NCI-H345 (cell line): ENCODE measurements at places on chromosomes 3 and 15.

DNA sequence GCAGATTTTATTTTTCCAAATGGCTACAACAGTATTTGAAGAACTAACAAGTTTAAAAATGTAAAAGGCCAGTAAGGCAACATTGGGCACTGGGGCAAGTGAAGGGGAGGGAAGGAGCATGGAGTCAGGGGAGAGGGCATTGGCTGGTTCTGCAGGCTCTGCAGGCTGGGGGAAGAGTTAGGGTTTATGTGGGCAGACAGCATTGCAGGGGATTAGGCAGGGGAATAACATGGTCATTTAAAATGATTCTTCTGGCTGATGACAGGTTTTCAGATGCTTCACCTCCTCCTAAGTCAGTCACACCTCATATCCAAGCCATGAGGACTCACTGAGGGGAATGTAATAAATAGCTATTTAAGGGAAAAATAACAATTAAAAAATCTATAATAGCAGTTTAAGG lies 52.6 kb downstream of the BTD start:
- DNase-seq: no peak

DNA sequence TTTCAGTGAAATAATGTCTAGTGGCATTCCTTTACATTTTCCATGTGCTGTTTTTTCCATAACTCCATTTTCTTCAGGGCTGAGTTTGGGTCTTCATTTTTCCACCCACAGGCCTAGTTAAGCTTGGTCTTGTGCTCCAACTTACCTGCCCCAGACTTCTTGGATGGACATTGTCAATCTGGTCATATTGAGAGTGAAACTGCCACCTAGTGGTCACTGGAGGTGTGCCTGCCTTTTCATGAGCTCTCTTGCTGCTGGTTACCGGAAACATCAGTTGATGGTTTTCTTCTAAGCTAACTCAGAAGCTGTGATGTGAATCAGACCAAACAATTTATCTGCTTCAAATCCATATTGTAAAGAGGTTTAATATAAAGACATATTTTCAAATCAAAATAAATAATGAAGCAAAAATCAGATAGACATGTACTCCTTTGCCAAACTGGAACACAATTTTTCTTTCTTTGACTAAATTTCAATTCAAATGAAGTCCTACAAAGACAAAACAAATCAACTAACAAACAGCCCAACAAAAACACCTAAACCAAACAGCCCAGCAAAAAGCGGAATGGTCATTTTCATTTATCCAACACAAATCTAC lies 135.1 kb upstream of the RASGRP1 start:
- DNase-seq: peak; percentile 36

GRCh38 chr3:152338159-152338720 lies 69.5 kb downstream of the MBNL1 start:
- DNase-seq: no peak

- DNase-seq: peak; percentile 35
These were observed 16.1 kb downstream of the SPTBN5 start for GRCh38 chr15:41877631-41878354.

DNA sequence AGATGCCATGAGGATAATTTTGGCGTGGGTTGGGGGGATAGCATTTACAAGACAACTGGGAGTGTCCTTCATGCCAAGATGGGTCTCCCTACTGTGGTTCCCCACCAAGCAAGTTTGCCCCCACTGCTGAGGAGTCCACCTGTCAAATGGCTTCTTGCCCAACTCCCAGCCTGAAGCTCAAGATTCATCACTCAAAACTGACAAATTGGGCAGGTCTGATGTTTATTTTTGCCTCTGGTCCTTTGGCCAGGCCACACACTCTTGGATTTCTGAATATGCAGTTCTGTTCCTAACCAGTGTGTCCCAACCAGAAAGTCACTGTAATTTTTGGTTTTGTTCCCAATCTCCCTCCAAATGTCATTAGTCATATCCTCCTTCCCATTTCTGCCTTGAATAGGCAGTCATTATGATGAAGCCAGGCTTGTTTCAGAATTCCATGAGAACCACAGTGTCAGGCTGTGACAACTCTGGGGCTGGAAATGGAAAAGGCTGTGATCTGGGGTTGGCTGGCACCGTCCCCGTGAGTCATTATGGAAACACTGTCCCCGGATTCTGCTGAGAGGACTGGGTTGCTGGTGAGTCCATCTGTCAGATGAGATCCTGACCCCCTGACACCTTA lies 29.3 kb upstream of the MEF2A start:
- no peak for DNase-seq

DNA sequence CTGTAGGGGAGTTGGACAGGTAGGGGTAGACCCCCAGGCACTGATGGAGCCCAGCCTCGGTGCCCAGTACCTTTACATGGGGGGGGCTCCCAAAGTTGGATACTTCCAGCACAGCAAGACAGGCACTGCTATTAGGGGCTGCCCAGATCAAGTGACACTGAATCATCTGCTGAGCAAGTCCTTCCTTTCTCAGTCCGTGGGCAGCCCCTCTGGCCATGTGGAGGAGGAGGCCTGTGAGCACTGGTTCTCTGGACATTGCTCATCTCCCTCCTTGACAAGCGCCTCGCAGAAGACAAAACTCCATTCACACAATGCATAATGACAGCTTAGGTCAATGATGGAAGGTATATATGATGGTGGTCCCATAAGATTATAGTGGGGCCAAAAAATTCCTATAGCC lies 35.7 kb downstream of the EEFSEC start:
- DNase-seq: no peak

- DNase-seq: no peak
These were observed 151.9 kb downstream of the RBPMS2 start for GRCh38 chr15:64623347-64623996.
